Astrocyte (in vitro differentiated cells and primary cell): ENCODE measurements at places on chromosomes 4 and X. TPM values are rescaled to one million over a fixed set of nuclear protein-coding genes. Genes with fewer than 3 reads are reported as not detected.

Gene SNCA
- total RNA-seq = 25.1 and 27.3 TPM in 2 replicates

Gene ATOH1
- not detected in 2 replicates for total RNA-seq

Gene GPRASP1
- total RNA-seq = 2.3 and 2.7 TPM in 2 replicates

Gene TDO2
- total RNA-seq = 0.24 TPM in 1 of 2 replicates, not detected in the other

Gene DIPK2B
- not detected in 2 replicates for total RNA-seq

Gene ITM2A
- 40.7 and 54.1 TPM in 2 replicates for total RNA-seq

Gene TIGD2
- total RNA-seq = 5.1 and 5.3 TPM in 2 replicates

Gene P2RY4
- total RNA-seq = 0.18 TPM in 1 of 2 replicates, not detected in the other

Gene CCDC149
- 10.2 and 13.8 TPM in 2 replicates for total RNA-seq

Gene TLR10
- not detected in 2 replicates for total RNA-seq

Gene GPC4
- 71.9 and 86.4 TPM in 2 replicates for total RNA-seq

Gene ABLIM2
- total RNA-seq = 0.36 and 0.50 TPM in 2 replicates

Gene RASSF6
- 0.07 and 0.14 TPM in 2 replicates for total RNA-seq

Gene RAB33A
- 1.7 and 1.9 TPM in 2 replicates for total RNA-seq

Gene ZAR1
- total RNA-seq = not detected in 2 replicates

Gene FABP2
- total RNA-seq = not detected in 2 replicates

Gene MCUB
- total RNA-seq = 11.2 and 12.6 TPM in 2 replicates

Gene CDKL2
- 3.7 and 4.7 TPM in 2 replicates for total RNA-seq

Gene RXFP1
- total RNA-seq = 0.14 TPM in 1 of 2 replicates, not detected in the other

Gene GAGE12F
- total RNA-seq = not detected in 2 replicates
